ENCODE measurements at places on chromosomes 5 and 9. TPM values are rescaled to one million over a fixed set of nuclear protein-coding genes. Genes with fewer than 3 reads are reported as not detected.

- H3K27me3 ChIP-seq, result no peaks in the 10 kb centered on the region
- no peaks in the 10 kb centered on the region for H3K36me3 ChIP-seq
- no peak overlapping the region for H3K4me3 ChIP-seq
- no peaks in the 10 kb centered on the region for H3K4me1 ChIP-seq
Observed at GRCh38 chr5:171697221-171698102, 88.2 kb upstream of the SMIM23 start.

- peak overlapping the region; percentile 27 for H3K27ac ChIP-seq
- H3K4me1 ChIP-seq, result no peaks in the 10 kb centered on the region
- H3K27me3 ChIP-seq, result no peaks in the 10 kb centered on the region
Observed at GRCh38 chr5:108379722-108380530, 2.0 kb downstream of the FBXL17 start.

The MEGF10 gene
- 0.24 TPM for total RNA-seq

DNA sequence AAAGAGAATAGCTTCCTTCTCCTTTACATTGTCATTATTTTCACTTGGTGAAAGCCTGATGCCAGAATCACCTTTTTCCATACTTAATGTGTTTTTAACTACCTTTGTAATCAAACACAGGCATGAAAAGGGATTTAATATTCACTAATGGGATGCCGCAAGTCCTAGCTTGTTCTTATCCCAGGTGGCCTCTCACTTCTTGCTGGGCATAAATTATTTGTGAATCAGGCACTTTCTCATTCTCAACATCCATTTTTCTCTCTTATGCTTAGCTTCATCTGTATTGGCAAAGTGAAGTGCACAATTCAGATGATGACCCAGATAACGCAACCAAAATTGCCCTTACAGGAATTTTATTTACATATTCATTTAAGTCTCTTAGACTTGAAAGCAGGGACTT lies 10.9 kb downstream of the ACTL7B start:
- DNase-seq, result no peak
- no peaks in the 10 kb centered on the region for H3K27me3 ChIP-seq
- no peak overlapping the region for H3K4me3 ChIP-seq
- H3K27ac ChIP-seq, result no peak overlapping the region

- no peaks in the 10 kb centered on the region for H3K36me3 ChIP-seq
- no peak overlapping the region for H3K27ac ChIP-seq
- H3K4me3 ChIP-seq, result no peak overlapping the region
- no peaks in the 10 kb centered on the region for H3K4me1 ChIP-seq
Observed at GRCh38 chr9:69622676-69623075, 49.5 kb downstream of the APBA1 start.

GRCh38 chr9:83596899-83597504 lies 25.9 kb upstream of the IDNK start:
- no peaks in the 10 kb centered on the region for H3K27me3 ChIP-seq
- no peaks in the 10 kb centered on the region for H3K36me3 ChIP-seq
- no peak overlapping the region for H3K4me3 ChIP-seq
- DNase-seq, result peak; percentile 14

GRCh38 chr5:58224661-58225060 lies 235.2 kb downstream of the PLK2 start:
- no peak for DNase-seq
- H3K27me3 ChIP-seq, result no peaks in the 10 kb centered on the region
- no peak overlapping the region for H3K27ac ChIP-seq
- H3K4me1 ChIP-seq, result no peaks in the 10 kb centered on the region

The SLC36A3 gene
- not detected for total RNA-seq

DNA sequence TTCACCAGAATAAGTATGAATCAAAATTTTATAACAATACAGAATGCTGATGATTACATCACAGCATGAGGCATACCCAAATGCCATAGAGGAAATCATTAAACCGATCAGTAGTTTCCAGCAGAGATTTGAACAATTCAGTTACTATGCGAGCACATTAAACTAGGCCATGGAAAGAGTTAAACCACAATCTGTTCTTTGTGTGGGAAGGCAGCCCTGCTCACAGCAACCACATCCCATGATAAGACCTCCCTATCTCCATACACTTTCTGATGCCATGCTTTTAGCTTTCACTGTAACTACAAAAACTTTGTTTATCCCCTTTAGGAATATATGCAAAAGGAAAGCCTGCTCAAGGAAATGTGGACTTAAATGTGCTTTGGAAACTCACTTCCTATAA lies 4.5 kb downstream of the NFIB start:
- peaks cover 13% of the 10 kb centered on the region for H3K4me1 ChIP-seq
- no peaks in the 10 kb centered on the region for H3K36me3 ChIP-seq

- H3K27ac ChIP-seq, result no peak overlapping the region
- H3K4me1 ChIP-seq, result no peaks in the 10 kb centered on the region
- DNase-seq, result no peak
- peaks cover 19% of the 10 kb centered on the region for H3K36me3 ChIP-seq
Observed at GRCh38 chr5:14749579-14750101, 85.1 kb downstream of the OTULIN start.

The NXNL2 gene
- not detected for total RNA-seq

The LNPEP gene
- 37.3 TPM for total RNA-seq

GRCh38 chr5:153542536-153542935 lies 52.1 kb downstream of the GRIA1 start:
- no peaks in the 10 kb centered on the region for H3K4me1 ChIP-seq
- no peak overlapping the region for H3K27ac ChIP-seq
- no peaks in the 10 kb centered on the region for H3K36me3 ChIP-seq
- H3K4me3 ChIP-seq, result no peak overlapping the region

DNA sequence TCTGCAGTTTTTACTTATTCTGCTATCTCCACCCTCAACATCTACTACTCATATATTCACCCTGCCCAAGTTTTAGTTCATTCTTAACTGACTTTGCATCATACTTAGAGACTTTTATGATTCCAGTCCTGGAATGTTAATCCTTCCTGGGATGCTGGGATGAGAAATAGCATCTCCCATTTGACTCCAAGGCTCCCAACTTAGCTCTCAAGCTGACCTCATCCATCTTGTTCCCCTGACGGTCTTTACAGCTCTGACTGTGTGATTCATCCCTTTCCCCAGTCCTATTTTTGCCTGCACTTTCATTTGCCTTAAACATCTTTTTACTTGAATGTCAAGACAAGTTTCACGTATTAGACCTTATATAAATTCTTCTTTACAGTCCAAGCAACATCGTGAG lies 297.8 kb downstream of the EPB41L4A start:
- no peak overlapping the region for H3K27ac ChIP-seq
- DNase-seq, result no peak
- no peak overlapping the region for H3K4me3 ChIP-seq
- no peaks in the 10 kb centered on the region for H3K4me1 ChIP-seq

The LRRTM2 gene
- total RNA-seq, result 0.38 TPM

DNA sequence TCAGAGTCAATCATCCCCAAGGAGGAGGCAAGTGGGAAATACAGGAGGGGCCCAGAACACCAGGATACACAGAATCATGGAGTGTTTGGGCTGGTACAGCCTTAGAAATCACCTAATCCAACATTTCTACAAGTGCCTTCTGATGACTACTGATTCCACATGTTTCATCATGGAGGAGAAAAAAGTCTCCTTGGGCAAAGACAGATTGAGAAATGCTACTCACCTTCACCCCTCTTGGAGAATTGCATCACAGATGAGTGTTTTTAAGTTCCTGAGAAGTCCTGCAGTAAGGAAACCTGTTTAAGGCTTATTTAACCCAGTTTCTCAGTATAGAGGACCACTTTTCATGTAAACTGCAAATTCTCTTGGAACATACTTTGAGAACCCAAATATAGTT lies 2.2 kb upstream of the SLIT3 start:
- no peak for DNase-seq
- no peaks in the 10 kb centered on the region for H3K4me1 ChIP-seq

The GPR150 gene
- 0.16 TPM for total RNA-seq

The PDZD2 gene
- 49.8 TPM for total RNA-seq

The ZBED3 gene
- 11.9 TPM for total RNA-seq

DNA sequence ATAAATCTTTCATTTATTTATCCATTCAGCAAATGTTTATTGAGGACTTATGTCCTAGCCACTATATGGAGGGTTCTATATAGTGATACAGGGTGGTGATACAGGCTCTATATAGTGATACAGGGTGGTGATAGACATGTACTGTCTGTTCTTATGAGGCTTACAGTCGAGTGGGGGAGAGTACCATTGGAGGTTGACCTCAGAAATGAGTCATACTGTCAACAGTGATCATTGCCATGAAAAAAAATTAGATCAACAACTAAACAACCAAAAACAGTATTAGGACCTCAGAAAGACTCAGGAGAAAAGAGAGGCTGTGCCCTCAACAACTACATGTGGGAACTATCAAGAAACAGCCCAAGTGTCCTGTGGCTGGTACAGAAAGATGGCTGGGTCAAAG lies 22.0 kb downstream of the PAPPA start:
- no peaks in the 10 kb centered on the region for H3K27me3 ChIP-seq
- H3K36me3 ChIP-seq, result no peaks in the 10 kb centered on the region
- H3K27ac ChIP-seq, result no peak overlapping the region
- H3K4me3 ChIP-seq, result no peak overlapping the region
- DNase-seq, result no peak

GRCh38 chr5:90612919-90613318 lies 54.3 kb downstream of the ADGRV1 start:
- DNase-seq, result no peak
- H3K4me1 ChIP-seq, result no peaks in the 10 kb centered on the region
- no peak overlapping the region for H3K27ac ChIP-seq
- no peak overlapping the region for H3K4me3 ChIP-seq
- H3K36me3 ChIP-seq, result no peaks in the 10 kb centered on the region
- H3K27me3 ChIP-seq, result no peaks in the 10 kb centered on the region

DNA sequence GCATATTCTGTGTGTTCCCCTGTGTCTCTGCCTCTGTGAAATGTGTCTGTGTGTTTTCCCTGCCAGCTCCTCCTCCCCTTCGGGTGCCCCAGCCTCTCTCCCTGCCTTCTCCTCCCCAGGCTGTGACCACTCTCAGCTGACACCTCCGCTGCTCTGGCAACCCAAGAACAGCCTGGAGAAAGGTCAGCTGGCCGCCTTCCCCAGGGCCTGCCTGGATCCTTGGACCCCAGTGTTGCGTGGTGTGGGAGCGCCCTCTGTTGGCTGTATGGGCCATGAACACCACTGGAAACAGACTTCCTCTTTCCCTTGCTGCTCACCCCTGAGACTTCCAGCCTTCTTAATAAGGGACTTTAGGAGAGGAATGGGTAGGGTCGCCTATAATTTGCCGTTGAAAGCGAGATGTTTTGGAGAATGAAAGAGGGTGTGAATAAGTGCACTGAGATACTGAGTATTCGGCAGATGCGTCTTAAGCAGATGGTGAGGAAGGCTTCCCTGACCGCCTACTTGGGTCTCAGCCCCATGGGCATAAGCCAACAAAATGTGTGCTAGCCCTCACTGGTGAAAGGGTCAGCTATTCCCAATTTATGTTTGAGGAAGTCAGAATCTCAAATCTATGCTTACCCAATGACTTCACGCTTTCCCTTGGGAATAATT lies 114.9 kb upstream of the TRIM32 start:
- H3K4me1 ChIP-seq, result peaks cover 6% of the 10 kb centered on the region
- DNase-seq, result peak; percentile 94
- H3K36me3 ChIP-seq, result no peaks in the 10 kb centered on the region
- no peak overlapping the region for H3K27ac ChIP-seq
- no peak overlapping the region for H3K4me3 ChIP-seq

The ITGA1 gene
- 127 TPM for total RNA-seq

The PCDH12 gene
- 15.6 TPM for total RNA-seq

GRCh38 chr5:149126906-149127305 lies 14.4 kb upstream of the ABLIM3 start:
- no peaks in the 10 kb centered on the region for H3K27me3 ChIP-seq
- H3K4me1 ChIP-seq, result peaks cover 5% of the 10 kb centered on the region
- no peak overlapping the region for H3K27ac ChIP-seq
- no peaks in the 10 kb centered on the region for H3K36me3 ChIP-seq
- H3K4me3 ChIP-seq, result no peak overlapping the region

The MARCOL gene
- not detected for total RNA-seq

The AK8 gene
- total RNA-seq, result 0.55 TPM

- H3K4me3 ChIP-seq, result no peak overlapping the region
- H3K4me1 ChIP-seq, result peaks cover 14% of the 10 kb centered on the region
- no peaks in the 10 kb centered on the region for H3K36me3 ChIP-seq
- peak overlapping the region; percentile 83 for H3K27ac ChIP-seq
- no peak for DNase-seq
Observed at GRCh38 chr9:4937446-4937845, 47.6 kb upstream of the JAK2 start.

GRCh38 chr5:150627731-150628545 lies 12.5 kb upstream of the SYNPO start:
- H3K4me1 ChIP-seq, result peaks cover 70% of the 10 kb centered on the region
- no peak overlapping the region for H3K27ac ChIP-seq
- DNase-seq, result no peak
- H3K4me3 ChIP-seq, result no peak overlapping the region

DNA sequence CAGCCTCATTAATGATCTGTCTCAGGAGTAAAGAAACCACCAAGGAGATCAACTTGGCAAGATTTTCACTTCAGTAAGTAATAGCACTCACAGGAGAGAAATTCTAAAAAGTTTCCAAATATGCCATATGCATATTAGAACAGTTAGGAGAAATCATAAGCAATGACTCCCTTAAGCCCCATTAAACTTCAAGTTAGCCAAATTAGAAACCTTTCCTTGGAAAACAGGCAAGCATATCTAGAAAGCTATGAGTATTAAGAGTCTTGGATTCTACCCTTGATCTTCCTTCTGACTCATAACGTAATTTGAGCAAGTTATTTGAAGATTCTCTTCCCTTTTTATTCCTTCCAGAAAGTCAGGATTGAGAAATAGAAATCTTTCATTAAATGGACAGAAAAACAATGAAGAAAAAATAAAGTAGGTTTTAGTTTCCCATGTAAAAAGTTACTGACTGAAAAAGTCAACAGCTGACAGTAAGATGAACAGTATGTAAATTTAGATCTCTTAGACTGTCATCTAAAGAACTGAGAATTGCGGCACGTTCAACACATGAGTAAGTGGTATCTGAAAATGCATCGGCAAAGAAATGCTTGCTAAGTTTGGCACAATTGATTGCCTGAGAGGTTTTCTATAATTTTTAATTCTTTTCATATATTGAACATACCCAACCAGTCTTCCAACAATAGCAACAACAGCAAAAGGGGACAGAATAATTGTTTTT lies 565.7 kb upstream of the FTMT start:
- no peak overlapping the region for H3K27ac ChIP-seq
- H3K4me1 ChIP-seq, result no peaks in the 10 kb centered on the region
- no peak overlapping the region for H3K4me3 ChIP-seq
- no peaks in the 10 kb centered on the region for H3K36me3 ChIP-seq

DNA sequence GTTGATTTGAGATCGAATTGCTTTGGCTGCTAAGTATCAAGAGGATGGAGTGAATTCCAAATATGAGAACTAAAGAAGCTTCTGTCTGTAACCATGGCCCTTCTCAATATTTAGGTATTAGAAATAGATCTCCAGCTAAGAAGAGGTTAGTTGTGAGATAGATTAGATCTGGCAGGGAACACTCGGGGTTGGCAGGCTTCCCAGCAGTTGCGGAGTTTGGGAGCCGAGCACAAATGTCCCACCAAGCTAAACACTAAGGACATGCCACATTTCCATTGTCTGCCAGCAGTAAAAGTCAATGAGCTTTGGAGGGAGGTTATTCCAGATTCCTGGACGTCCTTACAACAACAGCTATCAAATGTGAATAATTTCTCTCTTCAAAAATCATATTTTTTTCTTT lies 85.8 kb downstream of the TAF11L14 start:
- no peak overlapping the region for H3K27ac ChIP-seq
- no peaks in the 10 kb centered on the region for H3K4me1 ChIP-seq
- no peaks in the 10 kb centered on the region for H3K27me3 ChIP-seq
- DNase-seq, result no peak
- H3K36me3 ChIP-seq, result no peaks in the 10 kb centered on the region
- no peak overlapping the region for H3K4me3 ChIP-seq
